ENCODE measurements at places on chromosomes 3 and 15.

GRCh38 chr15:80191897-80192595, 39.2 kb downstream of the FAH start:
- no peak for DNase-seq

GRCh38 chr15:36589971-36590370, 10.5 kb downstream of the CDIN1 start:
- no peak for DNase-seq

DNA sequence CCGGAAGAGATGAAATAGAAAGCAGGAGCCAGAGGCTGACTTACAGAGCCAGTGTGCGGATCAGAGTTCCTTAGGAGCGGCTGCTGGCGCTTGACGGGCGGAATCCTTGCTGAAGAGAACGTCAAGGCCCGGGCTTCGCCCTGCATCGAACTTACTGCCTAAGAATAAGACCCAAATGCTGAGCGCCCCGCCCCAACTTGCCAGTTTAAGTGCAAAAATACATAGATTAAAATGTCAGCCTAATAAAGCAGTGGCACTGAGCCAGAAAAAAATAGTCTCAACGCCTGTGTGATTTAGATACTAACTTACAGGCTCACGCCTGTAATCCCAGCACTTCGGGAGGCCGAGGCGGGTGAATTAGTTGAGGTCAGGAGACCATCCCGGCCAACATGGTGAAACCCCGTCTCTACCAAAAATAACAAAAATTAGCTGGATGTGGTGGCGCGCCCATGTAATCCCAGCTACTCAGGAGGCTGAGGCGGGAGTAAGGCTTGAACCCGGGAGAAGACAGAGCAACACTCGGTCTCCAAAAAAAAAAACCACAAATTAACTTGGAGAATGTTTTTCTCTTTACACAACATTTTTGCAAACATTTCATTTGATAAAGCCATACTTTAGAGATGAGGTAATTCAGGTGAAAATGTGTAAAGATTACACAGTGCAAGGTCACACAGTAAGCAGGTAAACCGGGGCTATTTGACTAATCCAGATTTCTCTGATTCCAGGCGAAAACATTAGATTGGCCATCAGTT, 1.2 kb upstream of the UBP1 start:
- DNase-seq: no peak

DNA sequence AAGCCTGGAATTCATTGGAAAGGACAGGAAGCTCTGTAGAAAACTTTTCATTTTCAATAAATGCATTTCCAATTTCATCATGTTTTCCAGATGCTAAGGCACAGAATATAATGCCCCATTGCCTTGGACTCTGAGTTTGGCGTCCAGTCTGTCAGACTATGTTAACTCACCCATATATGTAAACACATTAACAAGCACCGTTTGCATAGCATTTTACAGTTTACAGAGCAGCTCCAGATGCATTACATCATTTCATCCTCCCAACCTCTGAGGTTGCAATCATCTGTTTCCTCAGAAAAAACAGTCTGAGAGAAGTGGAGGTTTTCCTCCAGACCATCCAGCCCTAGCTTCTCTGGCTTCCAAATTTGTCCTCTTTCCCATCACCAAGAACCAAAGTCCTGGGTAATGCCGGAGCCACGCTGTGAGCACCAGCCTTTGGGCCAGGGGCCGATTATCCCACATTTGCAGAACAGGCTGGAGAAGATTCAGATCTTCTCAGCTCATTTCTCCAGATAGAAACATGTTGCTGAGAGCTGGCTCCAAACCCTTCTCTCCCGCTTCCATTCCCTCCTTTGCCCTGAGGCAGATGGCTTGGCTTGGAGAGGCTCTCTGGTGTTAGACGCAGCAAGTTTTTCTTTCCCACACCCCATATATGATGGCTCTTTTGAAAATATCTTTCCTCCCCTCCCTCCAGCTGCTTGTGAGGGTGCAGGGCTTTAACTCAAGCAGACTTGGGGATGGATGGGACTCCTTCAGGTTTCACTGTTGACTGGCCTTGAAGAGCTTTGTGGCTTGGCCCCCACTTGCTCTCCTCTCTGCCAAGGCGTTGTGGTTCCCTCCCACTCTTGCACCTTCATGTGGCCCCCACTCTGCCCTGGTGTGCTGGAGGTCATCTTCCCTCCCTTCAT, 26.0 kb downstream of the CYP19A1 start:
- DNase-seq: no peak

GRCh38 chr3:147737376-147737775, 328.2 kb downstream of the ZIC1 start:
- DNase-seq: no peak

DNA sequence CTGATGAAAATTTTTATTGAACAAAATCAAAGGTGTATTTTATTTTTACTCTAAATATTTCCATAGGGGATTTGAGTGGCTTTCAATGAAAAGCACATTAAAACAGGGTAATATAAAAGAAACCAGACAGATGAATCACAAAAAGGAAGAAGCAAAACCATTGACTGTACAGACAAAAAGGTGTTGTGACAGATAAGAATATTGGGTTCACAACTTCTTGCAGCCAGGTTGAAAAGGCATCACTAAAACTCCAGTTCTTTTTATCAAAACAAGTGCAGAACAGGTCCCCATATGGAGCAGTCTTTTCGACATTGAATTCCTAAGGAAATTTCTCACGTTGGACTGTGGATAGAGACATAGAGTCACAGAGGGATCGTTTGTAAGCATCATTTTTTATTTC, 53.8 kb downstream of the AGTR1 start:
- no peak for DNase-seq

GRCh38 chr15:62883938-62884479, 158.5 kb upstream of the TPM1 start:
- DNase-seq: no peak

DNA sequence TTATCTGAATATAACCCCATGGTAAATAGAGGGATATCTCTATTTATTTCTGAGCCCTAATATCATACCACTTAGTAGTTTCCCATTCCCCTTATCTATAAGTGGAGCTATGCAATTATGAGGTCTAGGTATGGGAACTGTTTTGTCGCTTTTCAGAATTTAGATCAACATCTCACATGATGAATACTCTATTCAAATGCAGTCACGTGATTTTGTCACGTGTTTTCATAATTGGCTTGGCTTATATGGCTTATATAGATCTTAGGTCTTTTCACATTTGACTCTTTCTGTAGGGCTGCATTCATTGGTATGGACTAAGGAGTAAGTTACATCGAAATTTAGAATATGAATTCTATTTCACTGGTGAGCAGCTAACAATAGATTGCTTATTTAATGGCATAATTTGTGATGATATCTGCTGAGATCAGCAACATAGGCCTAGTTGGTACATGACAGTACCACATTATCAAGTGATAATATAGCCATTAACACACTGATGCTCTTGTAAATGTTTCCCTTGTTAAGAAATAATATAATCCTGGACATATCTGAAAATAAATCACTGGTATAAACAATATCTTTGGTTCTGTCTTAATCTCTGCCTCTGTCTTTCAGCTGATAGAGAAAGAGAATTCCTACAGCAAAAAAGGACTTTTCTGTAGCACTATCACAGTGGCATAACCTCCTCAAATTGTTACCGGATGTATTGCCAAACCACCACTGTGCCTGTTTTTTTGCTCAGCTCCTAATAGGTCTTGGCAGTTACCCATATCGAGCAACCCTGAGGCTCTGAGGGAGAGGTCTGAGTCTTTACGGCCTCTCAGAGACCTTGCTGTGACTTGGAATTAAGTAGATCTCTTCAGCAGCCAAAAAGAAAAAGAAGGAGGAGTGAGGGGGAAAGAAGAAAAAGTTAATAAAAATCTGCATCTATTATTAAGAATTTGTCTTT, 357.1 kb downstream of the ZPLD1 start:
- DNase-seq: no peak

- no peak for DNase-seq
Measured at GRCh38 chr15:48058371-48058770, 62.4 kb upstream of the SLC24A5 start.
